Brain microvascular endothelial cell (primary cell): ENCODE measurements at places on chromosomes 1 and 21.
A peak's percentile ranks its signal among the peaks of the same experiment; 100 is the strongest.

- DNase-seq: no peak
Observed at GRCh38 chr1:207910591-207911354, at the start of gene CD34. Gene CD34 (minus strand): TSS chr1:207911125. CDS start chr1:207911080, 45 bp downstream.

DNA sequence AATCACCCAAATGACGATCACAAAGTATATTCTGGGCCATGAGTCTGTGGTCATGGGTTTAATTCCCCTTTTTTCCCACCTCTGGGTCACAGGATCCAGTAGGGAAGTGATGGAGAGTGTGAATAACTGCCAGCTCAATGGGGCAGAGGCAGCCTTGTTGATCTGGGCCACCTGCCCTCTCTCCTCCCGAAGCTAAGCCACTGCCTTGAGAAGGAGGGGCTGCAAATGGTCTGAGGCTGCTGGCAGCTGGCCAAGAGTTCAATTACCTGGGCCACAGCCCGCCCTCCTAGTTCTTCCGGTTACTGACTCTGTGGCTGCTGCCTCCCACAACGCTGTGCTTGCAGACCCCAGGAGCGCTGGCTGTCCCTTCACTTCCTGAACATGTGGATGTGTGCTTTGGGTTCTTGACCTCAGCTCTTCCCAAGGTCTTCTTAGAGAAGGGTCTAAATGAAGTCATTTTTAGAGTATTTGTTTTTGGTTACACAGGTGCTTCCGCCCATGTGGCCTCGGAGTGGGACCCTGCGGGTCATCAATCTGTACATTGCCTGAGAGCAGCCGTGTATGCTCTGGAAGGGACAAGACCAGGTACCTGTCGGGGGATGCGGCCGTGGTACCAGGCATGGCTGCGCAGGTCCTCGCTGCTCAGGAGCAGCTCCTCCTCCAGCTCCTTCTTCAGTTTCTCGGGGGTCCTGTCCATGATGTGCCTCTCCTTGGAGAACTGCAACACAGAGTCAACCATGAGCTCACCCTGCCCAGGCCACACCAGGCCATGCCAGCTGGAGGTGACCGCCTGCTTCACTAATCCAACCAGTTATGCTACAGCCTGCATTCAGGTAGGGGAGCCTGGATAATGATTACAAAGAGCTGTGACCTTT, 89.7 kb downstream of the BCAR3 start:
- DNase-seq: no peak

- DNase-seq: peak; percentile 45
Observed at GRCh38 chr1:207336559-207337467, 15.3 kb downstream of the CD55 start.

GRCh38 chr1:245378311-245378722, 223.5 kb downstream of the KIF26B start:
- no peak for DNase-seq

DNA sequence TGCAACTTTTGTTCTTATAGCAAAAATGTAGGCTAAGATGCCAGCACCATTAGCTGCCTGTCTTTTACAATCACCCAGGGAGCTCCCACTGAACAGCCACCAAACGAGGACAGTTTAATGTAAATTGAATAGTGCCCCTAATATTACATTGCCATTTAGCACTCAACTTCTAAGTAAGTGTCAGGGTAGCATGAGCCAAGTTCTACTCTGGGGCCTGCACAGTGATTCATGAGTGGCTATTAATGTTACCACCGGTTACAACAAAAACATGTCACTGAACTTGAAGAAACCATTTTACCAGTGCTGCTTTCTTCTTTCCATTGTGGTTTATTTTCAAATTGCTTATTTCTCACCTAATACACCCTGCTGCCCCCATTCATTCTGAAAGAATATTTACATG, 295.6 kb upstream of the RRP15 start:
- DNase-seq: no peak

GRCh38 chr1:89064632-89065031, 376 bp downstream of the GBP1 start:
- DNase-seq: no peak

DNA sequence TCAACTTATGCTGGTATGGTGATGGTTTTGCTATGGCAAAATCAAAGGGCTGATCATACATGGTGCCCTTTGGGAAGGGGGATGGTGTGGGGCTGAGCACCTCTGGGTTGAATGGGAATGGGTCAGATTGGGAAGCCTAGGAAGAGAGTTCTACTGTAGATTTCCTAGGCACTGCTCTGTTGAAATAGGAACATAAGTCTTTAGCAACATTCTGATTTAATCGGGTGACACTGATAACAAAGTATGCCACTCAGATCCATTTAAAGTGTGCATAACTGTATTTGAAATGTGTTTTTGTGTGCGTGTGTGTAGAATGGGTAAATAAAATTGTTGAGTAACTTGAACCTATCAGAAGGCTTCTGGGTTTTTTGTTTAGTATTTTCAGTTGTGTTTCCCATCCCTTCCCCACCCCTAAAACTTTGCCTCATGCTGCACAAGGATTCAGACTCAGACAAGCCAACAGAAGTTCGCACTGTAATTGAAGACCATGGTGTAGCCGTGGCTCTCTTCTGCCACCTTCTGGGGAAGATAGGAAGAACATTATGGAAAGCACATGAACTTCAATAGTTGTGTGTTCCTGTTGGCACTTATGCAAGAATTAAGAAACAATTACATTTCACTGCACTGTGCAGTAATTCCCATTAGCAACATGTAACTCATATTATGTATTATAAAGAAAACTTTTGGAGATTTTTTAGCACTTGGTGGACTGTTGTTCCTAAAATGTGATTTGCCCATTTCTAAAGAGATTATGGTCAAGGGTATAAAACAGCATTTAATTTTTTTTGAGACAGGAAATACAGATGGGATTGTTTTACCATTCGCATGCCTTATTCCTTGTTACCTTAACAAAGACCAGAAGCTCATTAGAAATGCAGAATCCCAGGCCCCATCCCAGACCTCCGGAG, 10.9 kb upstream of the C4BPB start:
- DNase-seq: peak; percentile 81

DNA sequence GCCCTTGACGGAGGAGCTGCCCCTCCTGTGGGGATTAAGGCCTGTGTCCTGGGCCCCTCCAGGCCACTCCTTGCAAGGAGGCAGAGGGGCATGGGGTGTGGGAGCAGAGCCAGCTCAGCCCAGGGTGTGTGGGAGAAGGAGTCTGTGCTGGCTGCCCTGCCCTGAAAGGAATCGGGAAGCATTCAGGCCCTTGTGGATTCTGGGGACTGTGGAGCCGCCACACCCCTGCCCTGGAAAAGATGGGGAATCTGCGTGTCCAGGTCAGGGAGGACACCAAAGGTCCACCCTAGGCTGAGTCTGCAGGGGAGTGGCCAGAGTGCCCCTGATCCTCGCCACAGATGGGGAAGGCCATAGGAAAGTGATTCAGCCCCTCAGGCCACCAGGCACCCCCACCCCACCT, 16.5 kb upstream of the PRDM16 start:
- DNase-seq: no peak

GRCh38 chr1:51644533-51645197, 27.8 kb downstream of the OSBPL9 start:
- peak; percentile 82 for DNase-seq

DNA sequence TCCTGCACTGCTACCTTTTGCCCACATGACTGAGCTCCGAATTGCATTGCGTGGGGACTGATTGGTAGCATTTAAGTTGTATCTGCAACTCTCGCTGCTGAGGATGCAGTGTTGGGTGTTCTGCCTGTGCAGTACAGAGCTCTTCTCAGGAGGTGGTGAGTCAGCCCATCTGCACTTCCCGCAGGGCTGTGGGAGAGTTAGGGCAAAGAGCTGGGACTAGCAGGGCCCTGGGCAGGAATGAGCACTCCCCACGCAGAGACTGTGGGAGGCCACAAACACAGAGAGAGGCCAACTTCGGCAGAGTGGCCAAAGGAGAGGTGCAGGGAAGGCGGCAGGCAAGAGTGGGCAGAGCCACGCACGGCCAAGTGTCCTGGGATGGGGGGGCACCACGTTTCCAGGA, 244.7 kb downstream of the SIPA1L2 start:
- DNase-seq: peak; percentile 83

DNA sequence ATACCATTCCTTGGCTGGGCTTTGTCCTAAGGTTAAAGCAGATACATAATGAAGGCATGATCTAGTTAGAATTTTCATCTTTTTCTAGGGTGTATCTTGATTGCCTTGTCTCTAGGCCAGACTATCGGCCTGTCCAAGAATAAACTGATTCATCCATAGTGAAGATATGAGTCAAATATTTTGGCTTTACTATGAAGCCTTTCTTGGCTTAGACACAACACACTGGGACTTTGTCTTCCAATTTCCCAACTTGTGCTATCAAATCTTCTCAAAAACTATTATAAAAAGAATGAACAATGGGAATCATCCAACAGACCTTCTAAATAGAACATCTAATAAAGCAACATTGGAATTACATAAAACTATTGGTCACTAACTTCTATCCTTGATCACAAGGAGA, 64.8 kb downstream of the WARS2 start:
- DNase-seq: peak; percentile 37

DNA sequence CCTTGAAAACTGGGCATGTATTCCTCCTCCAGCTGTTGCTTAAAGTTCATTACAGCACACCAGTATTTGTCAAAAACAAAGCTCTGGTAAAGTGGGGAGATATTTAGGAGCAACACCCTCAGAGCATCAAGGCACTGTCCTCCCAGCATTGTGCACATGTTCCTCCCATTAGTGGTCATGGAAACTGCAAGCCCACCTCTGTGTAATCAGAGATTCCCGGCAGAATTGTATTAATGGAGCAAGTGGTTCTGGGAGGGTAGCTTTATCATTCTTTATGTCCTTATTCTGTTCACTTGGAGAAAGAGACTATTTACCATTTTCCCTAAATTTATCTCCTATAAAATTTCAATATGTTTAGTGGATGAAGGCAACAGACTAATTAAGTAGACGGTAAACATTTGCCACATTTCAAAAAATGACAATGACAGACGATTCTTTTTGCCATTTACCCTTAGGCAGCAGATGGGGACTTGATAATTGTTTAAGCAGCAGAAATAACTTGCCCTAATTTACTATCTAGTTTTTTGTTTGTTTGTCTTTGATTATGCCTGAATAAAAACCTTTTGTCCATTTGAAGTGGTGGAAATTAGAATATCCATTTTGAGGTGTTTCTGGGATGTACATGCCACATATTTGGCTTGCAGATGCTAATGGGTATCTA, 289.6 kb upstream of the ST6GALNAC5 start:
- no peak for DNase-seq

DNA sequence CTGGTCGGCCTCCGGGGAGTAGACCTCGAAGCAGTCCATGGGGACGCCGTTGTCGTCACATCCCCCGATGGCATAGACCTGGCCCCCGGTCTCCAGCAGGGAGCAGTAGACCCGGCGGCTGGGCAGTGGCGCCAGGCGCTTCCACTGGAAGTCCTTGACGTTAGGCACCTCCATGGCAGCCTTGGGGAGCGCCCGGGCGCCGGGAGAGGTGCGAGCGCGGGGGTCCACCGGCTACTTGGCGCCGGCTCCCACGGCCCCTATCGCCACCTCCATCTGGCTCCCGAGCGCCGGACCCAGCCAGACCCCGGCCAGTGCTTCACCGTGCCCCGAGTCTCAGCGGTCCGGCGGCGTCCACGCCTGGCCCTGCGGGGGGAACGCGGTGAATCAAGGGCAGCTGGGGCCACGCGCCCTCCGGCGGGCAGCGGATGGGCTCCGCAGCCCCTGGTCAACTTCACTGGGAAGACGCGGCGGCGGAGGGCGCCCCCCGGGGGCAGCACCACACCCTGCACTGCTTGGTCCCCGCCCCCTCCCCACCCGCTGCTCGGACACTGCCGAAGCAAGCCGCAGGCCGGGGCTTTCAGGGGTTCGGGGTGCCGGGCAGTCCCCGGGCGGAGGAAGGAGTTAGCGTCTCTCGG, 13.2 kb downstream of the KLHDC8A start:
- no peak for DNase-seq

- DNase-seq: no peak
Observed at GRCh38 chr1:87760155-87760554, 431.5 kb downstream of the LMO4 start.

GRCh38 chr21:42500225-42500624, 4.2 kb upstream of the RSPH1 start:
- no peak for DNase-seq

GRCh38 chr1:94697839-94698238, 122.3 kb upstream of the SLC44A3 start:
- DNase-seq: no peak

DNA sequence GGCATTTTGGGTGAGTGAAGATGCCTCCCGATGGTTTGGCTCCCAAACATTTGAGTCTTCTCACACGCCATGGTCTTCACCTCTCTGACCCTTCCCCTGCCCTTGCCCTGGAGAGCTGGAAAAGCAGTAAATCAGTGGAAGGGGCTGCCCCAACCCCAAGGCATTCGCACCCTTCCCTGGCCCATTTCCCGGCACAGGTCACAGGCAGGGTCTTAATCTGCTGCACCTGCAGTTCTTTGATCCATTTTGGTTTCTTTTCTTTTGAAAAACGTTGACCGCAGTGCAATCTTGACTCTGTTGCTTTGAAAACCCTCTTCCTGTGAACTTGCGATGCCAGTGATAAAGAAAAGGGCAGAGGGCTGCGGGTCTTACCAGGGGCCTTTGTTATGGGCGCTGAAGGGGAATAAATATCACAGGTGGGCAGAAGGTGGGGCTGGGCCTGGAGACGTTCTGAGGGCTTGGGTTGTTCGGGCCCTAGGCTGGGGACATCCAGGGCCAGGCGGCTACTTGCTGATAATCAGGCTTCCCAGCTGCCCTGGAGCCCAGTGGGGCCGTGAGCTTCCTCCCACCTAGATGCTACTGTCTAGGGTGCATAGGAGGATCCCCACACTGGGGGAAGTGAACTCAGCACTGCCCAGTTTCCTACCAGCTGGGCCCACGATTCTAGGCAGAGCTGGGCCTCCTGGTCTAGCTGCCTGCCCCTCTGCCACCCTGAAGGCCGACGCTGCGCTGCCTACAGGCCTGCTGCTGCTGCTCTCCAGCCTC, 38.6 kb upstream of the EPS8L3 start:
- no peak for DNase-seq

DNA sequence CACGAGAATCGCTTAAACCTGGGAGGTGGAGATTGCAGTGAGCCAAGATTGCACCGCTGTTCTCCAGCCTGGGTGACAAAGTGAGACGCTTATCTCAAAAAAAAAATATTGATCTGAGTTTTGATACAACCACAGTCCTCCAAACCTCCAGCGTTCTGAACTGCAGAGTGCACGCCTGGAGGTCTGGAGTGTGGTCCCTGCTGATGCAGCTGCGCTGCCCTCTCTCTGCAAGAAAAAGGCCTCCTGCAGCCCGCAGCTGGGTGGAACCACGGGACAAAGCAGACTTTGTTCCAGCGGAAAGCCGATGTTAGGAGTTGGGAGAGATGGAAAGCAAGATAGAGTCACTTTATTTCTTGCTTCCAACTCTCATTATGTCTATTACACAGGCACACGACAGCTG, 144.9 kb upstream of the SOD1 start:
- DNase-seq: peak; percentile 15
